ENCODE measurements at places on chromosomes 4 and X. TPM values are rescaled to one million over a fixed set of nuclear protein-coding genes. Genes with fewer than 3 reads are reported as not detected.

DNA sequence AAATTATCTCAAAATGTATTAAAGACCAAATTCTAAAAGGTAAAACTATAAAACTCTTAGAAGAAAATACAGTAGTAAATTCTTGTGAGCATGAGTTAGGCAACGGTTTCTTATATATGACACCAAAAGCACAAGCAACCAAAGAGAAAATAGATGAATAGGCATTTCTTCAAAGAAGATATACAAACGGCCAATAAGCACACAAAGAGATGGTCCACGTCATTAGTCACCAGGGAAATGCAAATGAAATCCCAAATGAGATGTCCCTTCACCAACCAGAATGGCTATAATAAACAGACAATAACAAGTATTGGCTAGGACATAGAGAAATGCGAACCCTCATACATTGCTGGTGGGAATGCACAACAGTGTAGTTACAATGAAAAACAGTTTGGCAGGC is 44.6 kb downstream of the RAB33A start:
- H3K27me3 ChIP-seq: no peaks in the 10 kb centered on the region
- H3K4me1 ChIP-seq: peaks cover 1% of the 10 kb centered on the region
- H3K36me3 ChIP-seq: peaks cover 46% of the 10 kb centered on the region
- H3K4me3 ChIP-seq: no peak overlapping the region
- DNase-seq: no peak
- H3K27ac ChIP-seq: no peak overlapping the region

DNA sequence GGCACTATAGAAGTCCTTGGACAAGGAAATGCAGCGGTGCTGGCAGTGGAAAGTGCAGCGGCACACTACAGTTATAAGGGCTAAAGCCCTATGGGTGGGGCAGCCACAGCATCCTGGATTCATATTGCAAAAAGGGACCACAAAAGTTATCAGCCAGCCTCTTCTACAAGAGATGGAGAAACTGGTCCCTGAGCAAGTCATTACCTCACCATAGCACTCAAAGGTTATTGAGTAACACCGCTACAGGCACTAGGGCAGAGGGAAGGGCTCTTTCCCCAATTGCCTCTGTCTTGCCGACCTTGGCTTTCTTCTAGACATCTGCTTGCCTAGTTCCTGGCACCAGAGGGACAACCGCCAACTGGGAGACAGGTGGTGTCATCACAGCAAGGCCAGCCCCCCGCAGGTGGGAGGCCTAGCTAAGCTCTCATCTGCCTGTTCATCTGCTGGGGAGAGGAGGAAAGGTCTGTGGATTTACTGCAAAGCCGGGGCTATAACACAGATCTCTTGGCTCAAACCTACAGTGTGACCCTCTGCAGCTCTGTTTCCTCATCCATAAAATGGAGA is 600.0 kb downstream of the BCOR start:
- H3K27ac ChIP-seq: no peak overlapping the region
- H3K27me3 ChIP-seq: no peaks in the 10 kb centered on the region
- H3K4me3 ChIP-seq: no peak overlapping the region
- DNase-seq: no peak
- peaks cover 8% of the 10 kb centered on the region for H3K4me1 ChIP-seq

Gene BBS12
- total RNA-seq: 2.4 TPM

GRCh38 chr4:184019667-184020623 is 114.8 kb downstream of the STOX2 start:
- H3K4me1 ChIP-seq: no peaks in the 10 kb centered on the region
- no peak overlapping the region for H3K27ac ChIP-seq
- DNase-seq: no peak
- no peaks in the 10 kb centered on the region for H3K36me3 ChIP-seq
- peaks cover 3% of the 10 kb centered on the region for H3K27me3 ChIP-seq

GRCh38 chrX:7972586-7972985 is 45.4 kb upstream of the PNPLA4 start:
- H3K27ac ChIP-seq: no peak overlapping the region
- DNase-seq: no peak
- H3K4me3 ChIP-seq: no peak overlapping the region

Gene EGF
- total RNA-seq: not detected

GRCh38 chr4:155524926-155525455 is 141.7 kb upstream of the GUCY1A1 start:
- H3K27me3 ChIP-seq: no peaks in the 10 kb centered on the region
- no peak overlapping the region for H3K4me3 ChIP-seq
- H3K27ac ChIP-seq: no peak overlapping the region

All from naive thymus-derived CD8-positive, alpha-beta T cell (primary cell).